Activated CD4-positive, alpha-beta memory T cell treated with anti-CD3 and anti-CD28 coated beads for 36 hours (primary cell): ENCODE measurements at places on chromosomes 11 and 22. TPM values are rescaled to one million over a fixed set of nuclear protein-coding genes. Genes with fewer than 3 reads are reported as not detected.

Gene P2RX6
- not detected for total RNA-seq

Gene UVRAG
- 15.5 TPM for total RNA-seq

Gene MPPED2
- not detected for total RNA-seq

Gene TRIM6
- 0.74 TPM for total RNA-seq

Gene KCNE3
- total RNA-seq, result not detected

Gene ANKK1
- total RNA-seq, result 0.15 TPM

Gene CTSW
- total RNA-seq, result 13.2 TPM

Gene CLCF1
- 0.45 TPM for total RNA-seq

Gene NXPE4
- total RNA-seq, result not detected

Gene MOGAT2
- total RNA-seq, result not detected

Gene FLRT1
- 0.50 TPM for total RNA-seq

Gene IFITM10
- 0.27 TPM for total RNA-seq

Gene SORL1
- 48.1 TPM for total RNA-seq

Gene ARHGAP20
- total RNA-seq, result 0.05 TPM

Gene RAB39A
- 0.71 TPM for total RNA-seq

Gene PRR33
- total RNA-seq, result 0.07 TPM

Gene PEX16
- total RNA-seq, result 28.2 TPM

Gene NEFH
- total RNA-seq, result 4.1 TPM

Gene CADM1
- 0.95 TPM for total RNA-seq

Gene LSP1
- 179 TPM for total RNA-seq

Gene FGF19
- total RNA-seq, result not detected

Gene PNPLA3
- 0.50 TPM for total RNA-seq

Gene FGF4
- total RNA-seq, result not detected

Gene FAM83F
- total RNA-seq, result 0.41 TPM

Gene ELFN2
- 0.57 TPM for total RNA-seq

Gene NLRP14
- total RNA-seq, result not detected

Gene RAG2
- total RNA-seq, result not detected

Gene MPZL2
- 17.8 TPM for total RNA-seq

Gene P4HA3
- not detected for total RNA-seq

Gene PTGDR2
- total RNA-seq, result 0.33 TPM

Gene MMP3
- not detected for total RNA-seq

Gene CAT
- total RNA-seq, result 31.4 TPM

Gene SHISAL1
- not detected for total RNA-seq

Gene OR2AG2
- not detected for total RNA-seq

Gene RIMBP3C
- 0.46 TPM for total RNA-seq

Gene MMP27
- not detected for total RNA-seq

Gene SMTNL1
- total RNA-seq, result not detected

Gene HSPB2
- not detected for total RNA-seq

Gene ADAMTS15
- not detected for total RNA-seq

Gene OTOG
- total RNA-seq, result not detected

Gene EXPH5
- 1.8 TPM for total RNA-seq

Gene RIMBP3B
- 0.48 TPM for total RNA-seq

Gene C11orf87
- not detected for total RNA-seq

Gene VWCE
- total RNA-seq, result 1.4 TPM

Gene MYOD1
- not detected for total RNA-seq

Gene PKDREJ
- not detected for total RNA-seq

Gene MFRP
- not detected for total RNA-seq
